Posterior vena cava (tissue), 2 donors: ENCODE measurements at places on chromosomes 1 and 21.

DNA sequence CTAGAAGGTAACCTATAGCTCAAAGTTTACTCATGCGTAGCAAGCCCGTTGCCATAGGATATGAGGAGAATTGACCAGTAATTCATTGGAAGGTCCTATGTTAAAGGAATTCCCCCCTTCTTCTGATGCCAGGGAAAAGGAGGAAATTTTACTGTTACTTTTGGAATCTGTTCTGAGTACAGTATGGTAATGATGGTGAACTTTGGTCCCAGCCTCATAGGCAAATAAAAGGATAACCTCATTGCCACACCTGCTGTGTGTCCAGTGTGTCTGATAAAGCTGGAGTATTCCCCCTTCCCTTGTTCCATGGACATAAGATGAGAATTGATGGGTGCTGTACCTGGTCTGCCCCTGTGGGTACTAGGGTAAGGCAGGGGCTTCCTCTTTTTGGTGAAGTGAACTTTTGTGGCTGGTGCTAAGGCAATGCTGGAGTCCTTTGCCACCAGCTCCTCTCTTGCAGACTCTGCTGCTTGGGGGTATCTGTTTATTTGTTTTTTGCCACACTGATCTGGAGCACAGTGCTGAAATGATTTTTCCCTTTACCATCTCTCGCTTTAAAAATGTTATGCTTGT is 22.2 kb downstream of the MPZ start:
- DNase-seq: no peak

- peak; percentile 96 for DNase-seq
These were observed at the start of gene EXO1 for GRCh38 chr1:241847796-241848685. Gene EXO1 (plus strand): TSS chr1:241848204. CDS start chr1:241850426, 2,222 bp downstream.

DNA sequence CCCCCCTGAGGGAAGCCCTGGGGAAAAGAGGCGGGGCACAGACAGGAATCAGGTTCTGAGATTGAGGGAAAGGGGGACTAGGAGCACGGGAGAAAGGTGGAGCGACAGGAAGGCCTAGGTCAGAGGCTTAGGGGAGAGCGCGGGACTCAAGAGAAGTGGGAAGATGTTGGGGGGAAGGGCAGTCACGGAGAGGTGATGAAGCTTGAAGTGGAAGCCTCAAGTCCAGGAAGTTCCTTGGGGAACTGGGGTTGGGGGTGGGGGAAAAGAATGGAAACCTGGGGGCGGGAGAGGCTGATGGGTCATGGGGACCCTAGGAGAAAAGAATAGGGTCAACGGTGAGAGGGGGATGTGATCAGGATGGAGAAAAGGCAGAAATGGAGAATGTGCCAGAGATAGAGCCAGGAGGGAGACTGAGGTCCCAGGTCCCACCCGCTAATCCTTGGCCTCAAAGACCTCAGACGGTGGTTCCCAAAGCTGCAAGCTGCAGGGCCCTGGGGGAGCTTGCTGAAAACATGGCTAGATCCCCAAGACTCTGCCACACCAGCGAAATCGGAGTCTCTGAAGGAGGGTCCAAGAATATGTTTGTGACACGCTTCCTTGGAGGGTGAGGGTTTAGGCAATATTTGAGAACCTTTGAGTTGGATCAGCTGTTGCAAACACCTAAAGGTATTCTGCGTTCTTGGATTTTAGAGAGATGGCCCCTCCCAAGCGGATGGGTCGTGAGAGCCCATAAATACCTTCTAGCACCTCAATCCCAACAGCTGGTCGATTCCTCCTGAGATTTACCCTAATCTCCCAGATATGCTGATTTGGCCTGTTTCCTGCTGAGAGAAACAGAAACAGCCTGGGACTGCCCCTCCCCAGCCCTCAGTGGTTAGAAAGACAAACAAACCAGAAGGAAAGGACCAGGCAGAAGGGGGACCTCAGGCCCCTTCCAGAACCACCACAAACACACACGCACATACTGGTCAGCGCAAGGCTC is 3.6 kb downstream of the C1orf232 start:
- DNase-seq: no peak

DNA sequence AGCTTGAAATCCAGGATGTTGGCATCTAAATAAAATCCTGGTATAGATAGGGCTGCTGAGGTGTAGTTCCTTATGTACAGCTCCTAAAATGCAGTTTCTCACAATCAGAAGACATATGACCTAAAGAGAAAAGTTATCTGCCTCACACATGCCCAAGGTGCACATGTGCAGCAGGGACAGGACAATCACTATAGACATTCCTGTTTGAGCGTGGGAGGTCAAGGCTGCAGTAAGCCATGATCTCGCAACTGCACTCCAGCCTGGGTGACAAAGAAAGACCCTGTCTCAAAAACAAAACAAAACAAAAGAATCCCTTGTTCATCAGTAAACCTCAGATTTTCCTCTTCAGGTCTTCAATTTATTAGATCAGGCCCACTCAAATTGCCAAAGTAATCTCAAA is 66.1 kb downstream of the SPATA6 start:
- no peak for DNase-seq

DNA sequence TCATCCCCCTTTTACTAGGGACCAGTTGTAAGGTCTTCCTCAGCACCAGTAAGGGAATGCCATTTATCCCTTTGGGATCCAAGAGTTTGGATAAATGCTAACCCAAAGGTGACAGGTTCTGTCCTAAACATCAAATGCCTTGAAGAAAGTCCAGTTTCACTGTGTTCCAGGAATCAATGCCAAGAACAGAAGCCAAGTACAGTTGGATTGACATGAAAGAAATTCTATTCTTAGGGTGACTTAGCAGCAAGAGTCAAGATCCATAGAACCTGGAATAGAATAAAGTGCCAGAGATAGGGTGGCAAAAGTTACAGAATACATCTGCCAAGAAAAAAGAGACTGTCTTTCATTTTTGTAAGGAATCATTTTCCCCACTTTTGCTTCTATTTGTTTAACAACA is 94.9 kb upstream of the ADAMTS5 start:
- no peak for DNase-seq

DNA sequence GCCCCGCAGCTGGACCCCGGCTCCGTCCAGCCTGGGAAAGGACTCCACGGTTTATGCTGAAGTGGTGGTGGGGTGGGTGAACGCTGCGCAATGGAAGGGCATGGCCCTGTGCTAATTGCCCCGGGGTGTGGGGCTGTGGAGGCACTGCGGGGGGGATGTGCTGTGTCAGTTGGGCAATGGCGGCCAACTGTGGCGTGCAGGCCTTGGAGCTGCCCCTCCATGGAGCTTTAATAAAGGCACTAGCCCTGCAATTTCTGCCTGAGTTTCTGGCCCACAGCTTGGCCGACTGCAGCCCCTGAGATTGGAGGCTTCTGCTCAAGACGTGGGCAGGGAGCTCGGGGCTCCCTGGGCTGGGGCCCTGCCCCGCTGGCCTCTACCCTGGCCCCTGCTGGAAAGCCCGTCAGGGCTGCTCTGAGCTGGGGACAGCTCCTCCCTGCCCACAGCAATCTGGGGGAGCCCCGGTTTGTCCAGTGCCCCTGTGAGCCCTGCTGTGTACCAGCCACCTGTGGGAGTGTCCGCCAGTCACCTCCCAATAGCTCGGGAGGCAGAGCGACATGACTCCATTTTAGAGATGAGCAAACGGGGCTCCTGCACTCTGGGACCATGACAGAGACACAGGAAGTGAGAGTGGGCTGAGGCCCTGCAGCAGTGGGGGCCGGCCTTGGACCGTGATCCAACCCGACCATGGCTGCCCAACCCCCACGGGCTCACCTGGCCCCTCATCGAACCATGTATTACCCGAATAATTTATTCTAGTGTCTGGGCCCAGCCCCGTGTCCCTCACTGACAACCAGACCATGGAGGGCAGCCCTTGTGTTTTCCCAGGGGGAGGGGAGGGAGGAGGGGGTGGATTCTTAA is 8.7 kb upstream of the TNFRSF14 start:
- no peak for DNase-seq
